Effector memory CD8-positive, alpha-beta T cell (primary cell): ENCODE measurements at places on chromosomes 6 and 20.

GRCh38 chr6:138267971-138268895 lies 49.9 kb upstream of the PBOV1 start:
- no peak for DNase-seq

DNA sequence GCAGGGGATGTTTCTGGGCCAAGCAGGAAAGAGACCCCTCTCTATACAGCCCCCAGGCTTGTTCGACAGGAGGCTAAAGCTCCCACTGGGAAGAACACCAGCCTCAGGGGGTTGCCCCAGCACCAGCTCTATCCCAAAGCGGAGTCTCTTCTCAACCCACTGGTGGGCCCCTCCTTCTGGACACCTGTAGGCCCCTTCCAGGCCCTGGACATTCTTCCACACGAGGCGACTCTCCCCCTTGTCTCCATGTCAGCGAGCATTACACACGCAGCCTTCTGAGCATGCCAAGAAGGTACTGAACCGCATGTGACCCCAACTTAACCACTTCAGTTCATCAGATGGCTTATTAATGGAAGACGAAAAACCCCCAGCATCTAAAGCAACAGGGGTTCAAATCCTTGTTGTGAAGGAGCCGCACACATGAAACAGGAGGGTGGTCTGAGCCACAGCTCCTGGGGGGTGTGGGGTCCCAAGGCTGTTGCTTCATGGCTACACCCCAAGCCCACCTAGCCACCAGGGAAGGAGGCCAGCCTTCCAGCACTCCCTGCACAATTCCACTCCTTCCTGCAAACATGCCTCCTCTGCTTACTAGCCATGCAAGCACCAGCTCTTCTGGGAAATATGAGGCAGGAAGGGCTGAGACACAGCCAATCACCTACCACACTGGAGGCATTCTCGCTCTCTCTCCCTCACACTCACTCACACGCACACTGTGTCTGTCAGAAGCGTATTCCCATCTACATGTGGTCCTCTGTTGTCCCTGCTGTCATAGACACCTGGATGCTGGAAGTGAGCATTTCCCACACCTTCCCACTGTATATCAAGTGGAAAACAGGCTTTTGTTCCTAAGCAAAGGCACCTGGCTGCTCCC lies 104.5 kb downstream of the NOL4L start:
- DNase-seq: no peak

- DNase-seq: no peak
These were observed 15.6 kb downstream of the TGM6 start for GRCh38 chr20:2396241-2396814.

- no peak for DNase-seq
These were observed 28.6 kb upstream of the PRL start for GRCh38 chr6:22325481-22325880.

GRCh38 chr6:113644861-113645575 lies 212.1 kb upstream of the MARCKS start:
- no peak for DNase-seq

DNA sequence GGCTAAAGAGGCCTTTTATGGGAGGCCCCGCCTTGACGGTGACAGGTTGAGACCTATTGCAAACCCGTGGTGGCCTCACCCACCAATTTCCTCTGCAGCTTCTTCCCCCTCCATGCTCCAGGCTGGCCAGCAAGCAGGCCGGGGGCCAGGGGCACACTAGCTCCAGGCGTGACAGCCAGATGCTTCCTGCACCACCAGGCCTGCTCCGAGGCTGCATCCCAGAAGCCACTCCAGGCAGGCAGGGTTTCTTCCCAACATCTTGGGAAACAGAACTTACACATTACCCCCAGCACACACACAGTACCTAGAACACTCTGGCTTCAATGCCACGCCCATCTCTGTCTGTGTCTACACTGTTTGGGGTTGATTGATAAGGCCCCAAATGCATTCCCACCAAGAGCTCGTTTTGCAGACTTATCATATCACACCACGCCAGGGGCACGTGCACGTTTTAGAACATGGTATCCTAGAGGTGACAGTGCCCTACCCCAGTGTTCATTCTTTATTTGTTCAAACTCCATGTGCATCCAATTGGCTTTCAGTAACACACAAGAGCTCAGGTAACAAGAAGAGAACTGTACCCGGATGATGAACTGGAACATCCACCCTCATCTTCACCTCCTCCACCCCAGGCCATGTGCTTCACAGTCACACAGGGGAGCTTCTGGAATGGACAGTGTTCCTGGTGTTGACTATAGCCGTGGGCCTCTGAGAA lies 221.4 kb upstream of the RREB1 start:
- no peak for DNase-seq

GRCh38 chr20:7505152-7505834 lies 435.0 kb downstream of the HAO1 start:
- no peak for DNase-seq

GRCh38 chr6:34027939-34028441 lies 117.9 kb downstream of the GRM4 start:
- DNase-seq: no peak

GRCh38 chr20:11323816-11324215 lies 593.9 kb upstream of the BTBD3 start:
- DNase-seq: no peak

- no peak for DNase-seq
These were observed 695.0 kb upstream of the MAP3K7 start for GRCh38 chr6:91281901-91282300.

DNA sequence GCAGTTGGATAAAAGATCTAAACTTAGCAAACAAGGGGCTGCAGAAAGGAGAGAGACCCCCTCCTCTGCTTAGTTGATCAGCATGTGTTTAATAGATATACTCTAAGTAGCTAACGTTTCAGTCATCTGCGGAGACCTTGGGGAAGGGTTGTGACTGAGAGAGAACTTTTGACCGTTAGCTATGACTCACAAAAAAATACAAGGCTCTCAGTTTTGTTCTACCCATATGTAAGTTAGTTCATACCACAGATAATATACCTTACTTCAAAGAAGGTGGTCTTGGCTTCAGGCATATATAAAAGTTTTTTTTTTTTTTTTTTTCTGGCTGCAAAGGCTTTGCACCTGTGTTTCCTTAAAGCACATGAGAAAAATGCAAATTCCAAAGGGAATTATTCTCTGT lies 258.9 kb downstream of the GJA1 start:
- no peak for DNase-seq

- peak; percentile 73 for DNase-seq
These were observed 7.3 kb upstream of the ULBP2 start for GRCh38 chr6:149934249-149935156.

GRCh38 chr6:135604035-135604860 lies 106.7 kb upstream of the AHI1 start:
- no peak for DNase-seq

GRCh38 chr20:10438217-10438616 lies 3.1 kb downstream of the SLX4IP start:
- no peak for DNase-seq

- no peak for DNase-seq
These were observed 149.1 kb downstream of the ZNF217 start for GRCh38 chr20:53444401-53445149.

GRCh38 chr6:1624851-1625781 lies 15.4 kb downstream of the FOXC1 start:
- DNase-seq: no peak

DNA sequence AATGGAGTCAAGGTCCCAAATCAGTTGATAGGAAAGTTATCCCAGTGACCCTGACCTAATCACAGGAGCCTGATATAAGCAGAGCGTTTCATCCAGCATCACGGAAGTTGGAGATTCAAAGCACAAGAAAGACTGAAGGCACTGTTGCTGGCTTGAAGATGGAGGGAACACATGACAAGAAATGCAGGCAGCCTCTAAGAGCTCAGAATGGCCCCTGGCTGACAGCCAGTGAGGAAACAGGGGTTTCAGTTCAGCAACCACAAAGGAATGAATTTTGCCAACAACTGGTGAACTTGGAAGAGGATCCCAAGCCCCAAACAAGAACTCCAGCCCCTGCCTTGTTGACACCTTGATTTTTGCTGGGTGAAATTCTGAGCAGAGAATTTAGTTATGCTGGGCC lies 778.5 kb downstream of the MAFB start:
- DNase-seq: no peak

GRCh38 chr6:80642452-80642851 lies 536.0 kb downstream of the BCKDHB start:
- no peak for DNase-seq

- no peak for DNase-seq
These were observed 194.9 kb upstream of the STXBP5 start for GRCh38 chr6:147009358-147009757.

- DNase-seq: peak; percentile 21
These were observed 45.0 kb downstream of the ELMO2 start for GRCh38 chr20:46361381-46361780.

DNA sequence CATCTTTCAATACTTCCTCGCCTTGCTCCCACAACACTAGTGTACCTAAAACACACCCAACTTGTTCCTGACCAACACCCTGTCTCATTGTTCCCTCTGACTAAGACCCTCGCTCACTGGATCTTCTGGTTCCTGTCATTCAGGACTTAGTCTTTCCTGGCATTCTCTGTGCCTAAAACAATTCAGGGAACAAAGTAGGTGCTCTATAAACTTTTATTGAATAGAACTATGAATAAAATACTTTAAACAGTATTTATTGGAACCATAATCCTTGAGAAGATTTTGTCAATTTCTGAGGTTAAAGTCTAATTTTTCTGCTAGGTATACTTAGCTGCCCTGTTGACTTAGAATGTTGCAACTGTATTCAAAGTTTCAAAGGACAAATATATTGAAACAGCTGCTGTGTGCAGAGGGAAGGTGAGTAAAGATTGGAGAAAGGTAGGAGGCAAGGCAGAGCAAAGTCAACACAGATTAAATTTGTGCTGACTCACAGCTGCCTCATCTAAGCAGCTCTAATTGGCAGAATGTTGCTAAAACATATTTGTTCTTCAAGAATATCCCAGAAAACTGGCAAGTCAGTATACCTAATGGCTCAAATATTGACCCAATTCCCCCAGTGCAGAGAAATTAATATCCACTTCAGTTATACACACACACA lies 37.6 kb downstream of the GSTA2 start:
- DNase-seq: no peak

GRCh38 chr6:135128268-135128914 lies 52.7 kb upstream of the MYB start:
- DNase-seq: peak; percentile 31

- DNase-seq: no peak
These were observed 16.7 kb downstream of the PLAGL2 start for GRCh38 chr20:32190616-32191415.

DNA sequence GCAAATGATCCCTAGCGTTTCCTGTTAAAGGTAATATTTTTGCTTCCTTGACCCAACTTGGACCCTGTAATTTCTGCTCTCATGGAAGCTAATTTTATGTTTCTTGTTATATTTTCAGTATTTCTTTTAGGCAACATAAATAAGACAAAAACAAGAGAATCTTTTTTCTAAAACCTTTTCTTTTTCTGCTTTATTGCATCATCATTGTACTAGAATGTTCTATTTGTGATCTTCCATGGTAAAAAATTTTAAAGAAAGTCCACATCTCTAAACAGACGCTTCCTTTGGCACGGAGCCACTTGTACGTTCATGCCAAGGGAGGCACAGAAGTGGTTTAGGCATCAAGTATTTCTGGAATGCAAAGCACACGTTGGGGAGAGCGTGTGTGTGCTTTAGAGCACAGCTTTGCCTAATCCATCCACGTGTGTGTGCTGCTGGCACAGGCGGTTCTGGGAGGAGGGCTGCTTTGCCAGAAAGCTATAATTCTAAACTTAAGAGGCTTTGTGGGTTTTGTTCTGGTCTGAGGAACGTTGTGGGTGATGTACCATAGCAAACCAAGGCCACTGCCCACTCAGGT lies 98.3 kb downstream of the SASH1 start:
- no peak for DNase-seq

DNA sequence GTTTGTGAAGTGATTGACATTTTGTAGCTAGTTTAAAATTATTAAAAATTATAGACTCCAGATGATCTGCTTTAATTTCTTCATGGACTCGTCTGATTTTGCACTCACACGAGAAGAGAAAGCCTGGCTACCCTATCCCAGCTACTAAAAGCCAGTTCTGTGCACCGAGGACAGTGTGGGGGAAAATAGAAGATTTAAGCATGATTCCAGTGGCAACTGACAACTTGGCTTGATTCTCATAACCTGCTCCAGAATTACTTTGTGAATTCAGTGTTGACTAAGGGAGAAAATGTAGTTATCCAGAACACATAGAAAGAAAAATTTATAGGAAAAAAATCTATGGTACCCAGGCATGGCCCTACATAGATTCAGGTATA lies 88.7 kb downstream of the SNAP25 start:
- no peak for DNase-seq

- no peak for DNase-seq
These were observed 14.4 kb downstream of the GSS start for GRCh38 chr20:34941226-34941625.

DNA sequence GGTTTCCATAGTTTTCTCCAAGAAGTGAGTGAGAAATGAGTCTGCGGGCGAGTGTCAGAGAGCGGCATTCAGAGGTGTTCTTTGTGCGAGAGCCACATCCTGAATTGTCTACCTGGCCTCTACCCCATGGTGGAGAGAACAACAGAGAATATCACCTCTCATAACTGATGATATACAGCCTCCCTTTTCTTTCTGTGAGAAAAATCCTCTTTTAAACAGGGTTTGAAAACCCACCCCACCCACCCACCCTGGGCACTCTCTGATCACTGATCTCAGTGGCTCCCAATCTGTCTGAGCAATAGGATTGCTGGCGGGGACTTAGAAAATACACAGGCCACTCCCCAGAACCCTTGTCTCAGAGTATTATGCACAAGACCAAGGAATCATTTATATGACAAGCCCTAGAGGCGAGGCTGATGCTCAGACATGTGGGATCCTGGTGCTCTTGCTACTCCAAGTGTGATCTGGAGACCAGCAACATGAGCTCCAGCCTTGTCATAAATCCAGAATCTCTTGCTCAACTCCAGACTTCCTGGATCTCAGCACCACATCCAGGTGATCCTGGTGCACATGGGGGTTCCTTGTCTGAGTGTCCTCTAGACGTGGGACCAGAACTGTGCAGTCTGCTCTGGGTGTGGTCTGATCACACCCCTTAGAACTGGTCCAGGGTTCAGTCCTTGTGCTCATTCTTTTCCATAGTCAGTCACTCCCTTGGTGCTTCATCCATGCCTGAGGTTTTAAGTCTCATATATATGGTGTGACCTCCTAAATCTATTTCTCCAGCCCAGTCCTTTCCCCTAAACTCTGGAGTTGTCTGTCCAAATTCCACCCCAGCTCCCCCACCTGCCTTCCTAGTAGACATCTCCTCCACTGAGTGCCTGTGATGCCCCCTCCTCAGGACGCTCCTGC lies 5.3 kb downstream of the HLA-B start:
- peak; percentile 56 for DNase-seq

- DNase-seq: no peak
These were observed at the start of gene CALHM6 for GRCh38 chr6:116461331-116461931. CALHM6 (plus strand) TSS chr6:116461375; CDS start chr6:116461930, 555 bp downstream.

GRCh38 chr6:25295651-25296050 lies 16.5 kb downstream of the CARMIL1 start:
- no peak for DNase-seq

DNA sequence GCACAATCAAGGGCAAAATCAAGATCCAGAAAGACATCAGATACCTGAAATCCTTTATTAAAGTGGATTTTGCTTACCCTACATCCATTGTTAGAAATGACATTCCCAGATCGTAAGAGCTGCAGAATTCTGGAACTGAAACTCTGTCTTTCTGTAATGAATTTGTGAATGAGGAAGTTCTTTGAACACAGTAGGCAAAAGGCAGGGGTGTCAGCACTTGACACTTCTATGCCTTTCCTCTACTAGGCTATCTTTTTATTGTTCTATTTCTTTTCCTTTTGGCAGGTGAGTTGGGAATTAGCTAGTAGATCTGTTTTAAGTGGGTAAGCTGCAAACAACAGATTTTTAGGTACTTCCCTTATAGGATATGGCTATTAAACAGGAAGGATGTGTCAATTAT lies 126.3 kb downstream of the CARMIL1 start:
- no peak for DNase-seq
